ENCODE measurements at places on chromosomes 1 and 21.
A peak's percentile ranks its signal among the peaks of the same experiment; 100 is the strongest.

DNA sequence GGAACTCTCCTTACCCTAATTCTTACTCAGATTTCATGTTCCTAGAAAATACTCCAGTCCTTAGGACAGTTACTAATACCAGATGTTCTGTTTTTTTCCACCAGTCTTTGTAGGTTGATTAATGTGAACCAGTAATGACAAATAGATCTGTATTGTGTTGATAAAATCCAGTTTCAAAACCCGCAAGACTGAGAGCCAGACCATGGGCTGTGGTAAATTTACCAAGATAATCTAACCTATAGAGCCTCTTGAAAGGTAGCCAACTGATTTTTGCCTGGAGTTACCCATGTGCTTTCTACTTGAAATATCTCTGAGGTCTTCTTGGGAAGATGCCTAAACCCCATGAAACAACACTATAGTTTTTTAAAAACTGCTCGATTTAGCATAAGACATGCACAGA lies 46.5 kb upstream of the CDC7 start:
- peak; percentile 42 for DNase-seq

- no peak for DNase-seq
These were observed 97.4 kb upstream of the ADGRL2 start for GRCh38 chr1:81703391-81703755.

DNA sequence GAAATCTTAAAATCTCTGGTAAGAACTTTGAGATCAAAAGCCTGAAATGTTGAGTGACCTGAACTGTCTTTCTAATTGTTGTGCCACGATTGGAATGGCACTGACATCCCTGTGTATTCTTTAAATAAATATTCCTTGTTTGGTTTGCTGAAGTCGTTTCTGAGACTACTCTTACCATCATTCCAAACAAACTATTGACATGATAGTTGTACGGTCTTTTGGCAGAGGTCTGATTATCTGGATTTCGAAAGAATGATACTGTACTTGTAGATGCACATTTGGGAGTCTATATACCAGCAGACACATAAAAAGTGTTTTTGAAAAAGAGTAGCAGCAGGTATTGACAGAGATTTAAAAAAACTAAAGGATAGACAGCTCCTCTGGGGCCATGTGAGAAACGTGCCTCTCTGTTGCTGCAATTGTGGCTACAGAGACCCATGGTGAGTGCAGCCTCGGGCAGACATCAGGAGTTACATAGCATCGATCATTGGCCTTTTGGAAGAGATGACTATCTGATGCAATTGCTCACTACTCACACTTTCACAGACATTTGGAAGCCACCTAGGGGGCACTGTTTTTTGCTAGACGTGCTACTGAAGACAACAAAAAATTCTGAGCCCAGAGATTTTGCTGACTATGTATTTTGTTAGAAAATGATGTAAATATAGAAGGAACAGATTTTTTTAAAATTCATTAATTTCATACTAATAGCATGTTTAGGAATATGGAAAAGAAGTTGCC lies 464.5 kb downstream of the KCNT2 start:
- DNase-seq, result peak; percentile 34

DNA sequence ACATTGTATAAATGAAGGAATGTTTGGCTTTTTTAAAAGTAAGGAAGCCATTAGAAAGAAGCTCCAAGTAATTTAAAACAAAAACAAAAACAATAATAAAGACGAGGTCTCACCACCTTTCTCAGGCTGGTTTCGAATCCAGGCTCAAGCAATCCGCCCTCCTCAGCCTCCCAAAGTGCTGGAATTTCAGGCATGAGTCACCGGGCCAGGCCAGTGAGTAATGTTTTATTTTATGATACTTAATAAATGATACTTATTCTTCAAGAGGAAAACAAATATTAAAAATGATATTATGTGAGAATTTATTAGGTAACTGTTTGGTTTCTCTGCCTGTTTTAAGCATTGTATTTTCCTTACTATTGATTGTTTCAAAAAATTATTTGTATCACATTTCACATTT lies 201.4 kb upstream of the BRINP3 start:
- DNase-seq, result no peak

GRCh38 chr1:77373702-77374101 lies 91.9 kb downstream of the AK5 start:
- DNase-seq, result no peak

All from OCI-M1 (cell line).